ENCODE measurements at places on chromosomes 3 and 15.
A peak's percentile ranks its signal among the peaks of the same experiment; 100 is the strongest.

DNA sequence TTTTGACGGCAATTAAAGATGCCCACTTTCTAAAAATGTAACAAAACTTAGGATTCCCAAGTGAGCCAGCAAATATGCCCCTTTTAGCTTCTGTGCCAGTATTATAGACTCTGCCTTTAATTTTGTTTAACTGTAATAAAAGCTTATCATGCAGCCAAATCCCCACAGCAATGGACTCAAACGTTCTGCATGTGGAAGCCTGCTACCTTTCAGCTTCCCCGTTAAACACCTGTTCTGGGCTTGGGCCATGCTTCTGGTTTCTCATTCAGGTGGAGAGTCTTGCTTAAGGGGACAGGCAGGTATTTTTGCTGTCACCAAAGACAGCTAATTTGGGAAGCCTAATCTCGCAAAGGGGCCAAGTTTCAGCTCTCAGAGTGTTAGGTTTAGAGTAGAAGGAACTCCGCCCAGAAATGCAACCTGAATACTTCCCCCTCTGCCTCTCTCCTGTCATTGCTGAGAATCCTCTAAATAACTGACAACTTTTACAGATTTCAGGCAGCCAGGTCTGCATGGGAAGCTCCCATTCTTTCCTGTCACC is 399.4 kb upstream of the ATP11B start:
- no peak for DNase-seq

- DNase-seq, result no peak
Measured at GRCh38 chr15:29410338-29410737, 140.7 kb upstream of the NSMCE3 start.

DNA sequence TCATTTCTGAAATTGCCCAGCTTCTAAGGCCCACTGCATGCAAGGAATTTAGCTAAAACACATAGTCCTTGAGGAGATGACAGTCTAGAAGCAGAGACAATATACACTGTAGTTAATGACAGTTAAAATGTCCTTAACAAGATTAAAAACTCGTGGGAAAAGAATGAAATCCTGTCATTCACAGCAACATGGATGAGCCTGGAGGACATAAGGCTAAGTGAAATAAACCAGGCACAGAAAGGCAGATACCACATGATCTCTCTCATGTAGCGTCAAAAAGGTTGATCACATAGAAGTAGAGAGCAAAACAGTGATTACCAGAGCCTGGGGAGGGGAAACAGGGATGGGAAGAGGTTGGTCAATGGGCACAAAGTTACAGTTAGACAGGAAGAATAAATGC is 36.3 kb upstream of the GOLGA8J start:
- DNase-seq, result no peak

DNA sequence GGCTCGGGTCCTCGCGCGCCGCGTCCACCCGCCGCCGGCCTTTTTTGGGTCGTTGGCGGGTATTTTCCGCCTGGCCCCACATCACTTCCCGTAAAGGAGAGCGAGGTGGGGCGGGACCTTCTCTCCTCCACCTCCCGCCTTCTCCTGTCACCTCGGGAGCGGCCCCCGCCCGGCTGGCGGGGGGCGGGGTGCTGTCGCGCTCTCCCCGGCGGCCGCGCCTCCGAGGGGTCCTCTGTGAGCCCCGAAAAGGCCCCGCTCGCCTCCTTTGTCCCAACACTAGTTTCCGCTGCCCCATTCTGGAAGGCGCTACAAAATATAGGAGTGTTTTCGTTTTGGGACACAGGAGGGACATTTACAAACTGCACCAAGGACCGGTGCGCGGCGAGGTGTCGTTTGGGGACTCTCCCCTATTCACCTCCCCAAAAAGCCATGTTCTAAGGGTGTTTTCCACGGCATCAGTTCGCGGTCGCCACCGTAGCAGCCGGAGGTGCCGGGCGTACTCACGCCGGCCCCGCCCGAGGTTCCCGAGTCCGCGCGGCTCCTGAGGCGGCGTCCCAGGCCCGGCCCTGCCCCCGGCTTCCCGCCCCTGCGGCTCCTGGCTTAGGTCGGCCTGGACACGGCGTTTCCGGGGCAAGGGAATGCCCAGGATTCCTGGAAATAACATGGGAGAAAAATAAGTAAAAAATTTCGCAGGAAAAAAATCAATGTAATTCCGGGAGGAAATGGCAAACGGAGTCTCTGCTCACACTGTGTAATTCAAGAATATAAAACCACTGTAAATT is at the start of gene RAB27A:
Gene RAB27A, minus strand, starts transcription at position 68 of the 782 bp plus-strand sequence. CDS start 54,879 bp downstream, outside the sequence.
- DNase-seq, result peak; percentile 69

DNA sequence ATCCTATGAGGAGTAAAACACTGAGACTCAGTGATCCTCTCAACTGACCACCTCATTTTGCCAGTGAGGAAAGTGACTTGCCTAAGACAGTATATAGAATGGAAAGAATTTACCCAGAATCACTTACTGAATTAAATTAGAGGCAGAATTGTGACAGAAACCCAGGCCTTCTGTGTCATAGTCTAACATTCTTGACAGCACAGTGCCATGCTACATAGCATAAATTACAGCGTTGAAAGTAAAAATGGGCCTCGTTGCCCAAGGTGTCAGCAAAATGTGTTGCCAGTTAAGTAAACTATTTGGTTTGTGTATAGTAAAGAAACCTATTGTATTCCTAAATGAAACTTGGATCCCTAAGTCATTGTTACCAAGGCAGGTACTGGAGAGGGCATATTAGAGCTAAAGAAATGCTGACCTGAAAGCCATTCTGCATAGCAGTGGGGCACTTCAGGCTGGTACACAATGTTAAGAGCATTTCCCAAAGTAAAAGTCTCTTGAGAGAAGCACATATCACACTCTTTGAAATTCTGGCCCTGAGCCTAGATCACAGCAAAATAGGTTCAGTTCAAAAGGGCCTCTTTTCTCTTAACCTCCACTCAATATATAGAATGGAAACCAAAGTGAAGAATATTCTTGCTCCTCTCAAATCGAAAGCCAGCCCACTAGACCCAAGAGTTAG is 53.8 kb downstream of the HMG20A start:
- no peak for DNase-seq

GRCh38 chr15:89820666-89821611 is 6.3 kb upstream of the ANPEP start:
- peak; percentile 51 for DNase-seq

DNA sequence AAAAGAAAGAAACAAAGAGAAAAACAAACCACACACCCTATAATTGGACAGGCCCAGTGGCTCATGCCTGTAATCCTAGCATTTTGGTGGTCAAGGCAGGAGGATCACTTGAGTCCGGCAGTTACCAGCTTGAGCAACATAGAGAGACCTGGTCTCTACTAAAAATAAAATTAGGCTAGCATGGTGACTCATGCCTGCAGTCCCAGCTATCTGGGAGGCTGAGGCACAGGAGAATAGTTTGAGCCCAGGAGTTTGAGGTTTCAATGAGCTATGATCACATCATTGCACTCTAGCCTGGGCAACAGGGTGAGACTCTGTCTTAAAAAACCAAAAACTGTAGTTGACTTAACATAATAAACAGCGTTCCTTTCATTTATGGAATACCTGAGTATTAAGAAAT is 72.3 kb upstream of the ST3GAL6 start:
- peak; percentile 64 for DNase-seq

GRCh38 chr3:192819001-192819569 is 91.7 kb upstream of the FGF12 start:
- peak; percentile 87 for DNase-seq

DNA sequence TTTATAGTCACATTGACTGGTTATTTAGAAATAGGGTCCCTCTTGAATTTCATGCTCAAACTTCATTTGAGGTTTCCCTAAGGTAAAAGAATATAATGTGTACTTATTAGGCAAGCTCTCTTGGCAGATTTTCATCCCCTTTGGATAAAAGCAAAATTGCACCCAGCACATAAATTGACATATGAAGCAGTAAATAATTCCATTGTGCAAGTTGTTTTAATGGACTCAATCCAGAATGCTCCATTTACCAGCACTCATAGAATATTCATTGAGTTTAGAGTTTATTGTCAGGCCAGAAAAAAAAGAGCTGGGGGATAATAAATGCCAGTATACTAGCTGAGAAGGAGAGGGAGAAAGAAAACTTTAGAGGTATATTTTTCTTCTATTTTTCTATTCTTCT is 136.8 kb downstream of the TPRG1 start:
- no peak for DNase-seq
